ENCODE measurements at places on chromosomes 2 and 18. TPM values are rescaled to one million over a fixed set of nuclear protein-coding genes. Genes with fewer than 3 reads are reported as not detected.

DNA sequence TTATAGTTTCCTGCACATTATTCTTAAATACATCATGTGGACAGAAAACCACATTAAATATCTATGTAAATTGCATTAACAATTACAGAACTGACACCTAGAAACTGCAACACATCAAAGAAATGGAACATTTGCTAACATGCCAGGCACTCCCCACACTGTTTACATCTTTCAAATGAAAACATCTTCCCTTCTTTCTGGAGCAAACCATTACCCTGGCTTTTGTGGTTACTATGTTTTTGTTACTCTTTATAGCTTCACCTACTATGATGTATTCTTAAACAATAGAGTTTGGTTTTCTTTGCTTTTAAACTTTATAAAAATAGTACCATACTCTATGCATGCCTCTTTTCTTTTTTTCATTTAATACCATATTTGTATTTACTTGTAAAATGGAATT lies 1894.5 kb upstream of the CELF4 start:
- DNase-seq: no peak

- DNase-seq: no peak
Measured at GRCh38 chr2:15810477-15811150, 129.7 kb upstream of the MYCN start.

DNA sequence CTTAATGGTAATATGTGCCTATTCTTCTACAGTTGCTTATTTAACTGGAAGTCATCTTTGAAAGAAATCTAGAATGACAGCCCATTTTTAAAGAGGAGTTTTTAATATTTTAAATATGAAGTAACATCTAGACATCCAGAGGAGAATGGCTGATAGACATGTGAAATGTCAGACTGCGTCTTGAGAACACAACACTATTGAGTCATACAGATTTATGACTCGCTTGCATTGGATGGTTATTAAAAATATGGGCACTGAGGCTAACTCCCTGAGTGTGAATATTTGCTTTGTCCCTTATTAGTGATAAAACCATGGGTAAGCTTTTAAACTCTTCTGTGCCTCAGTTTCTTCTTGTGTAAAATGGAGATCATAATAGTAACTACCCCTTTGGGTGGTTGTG lies 22.9 kb downstream of the TDRD15 start:
- DNase-seq: no peak

- no peak for DNase-seq
Measured at GRCh38 chr2:185811580-185811979, 73.0 kb downstream of the FSIP2 start.

GRCh38 chr18:35122586-35123224 lies 81.5 kb downstream of the MAPRE2 start:
- no peak for DNase-seq

- no peak for DNase-seq
Measured at GRCh38 chr18:5879479-5879882, 15.8 kb downstream of the TMEM200C start.

- no peak for DNase-seq
Measured at GRCh38 chr2:24047703-24048033, 477 bp upstream of the WDCP start.

- no peak for DNase-seq
Measured at GRCh38 chr18:41849632-41850031, 105.4 kb upstream of the PIK3C3 start.

GRCh38 chr2:117571590-117572349 lies 242.7 kb upstream of the DDX18 start:
- DNase-seq: no peak

- DNase-seq: no peak
Measured at GRCh38 chr2:1024981-1025380, 74.3 kb downstream of the SNTG2 start.

- DNase-seq: no peak
Measured at GRCh38 chr2:109637749-109638570, 23.8 kb downstream of the SOWAHC start.

GRCh38 chr2:121479882-121480522 lies 50.7 kb upstream of the RNU4ATAC start:
- no peak for DNase-seq

- DNase-seq: no peak
Measured at GRCh38 chr2:164887434-164888144, 46.0 kb upstream of the COBLL1 start.

GRCh38 chr2:167134381-167135072 lies 246.2 kb downstream of the XIRP2 start:
- DNase-seq: no peak

DNA sequence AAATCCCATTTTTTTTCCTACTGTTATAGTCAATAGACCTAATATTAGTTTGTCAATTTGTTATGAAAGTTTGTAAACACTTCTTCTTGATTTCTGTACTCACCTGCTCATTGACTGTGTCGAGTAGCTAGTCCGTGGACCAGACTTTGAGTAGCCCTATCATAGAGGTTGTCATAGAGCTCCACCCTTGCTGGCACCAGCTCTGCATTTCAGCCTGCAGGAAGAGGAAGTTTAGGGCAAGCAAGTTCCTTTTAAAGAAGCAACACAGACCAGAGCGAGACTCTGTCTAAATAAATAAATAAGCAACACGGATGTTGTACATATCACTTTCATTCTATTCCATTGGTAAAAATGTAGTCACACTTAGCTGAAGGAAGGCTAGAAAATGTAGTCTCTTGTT lies 74.0 kb downstream of the MCFD2 start:
- DNase-seq: no peak

- DNase-seq: no peak
Measured at GRCh38 chr2:128307595-128307994, 11.1 kb downstream of the HS6ST1 start.

DNA sequence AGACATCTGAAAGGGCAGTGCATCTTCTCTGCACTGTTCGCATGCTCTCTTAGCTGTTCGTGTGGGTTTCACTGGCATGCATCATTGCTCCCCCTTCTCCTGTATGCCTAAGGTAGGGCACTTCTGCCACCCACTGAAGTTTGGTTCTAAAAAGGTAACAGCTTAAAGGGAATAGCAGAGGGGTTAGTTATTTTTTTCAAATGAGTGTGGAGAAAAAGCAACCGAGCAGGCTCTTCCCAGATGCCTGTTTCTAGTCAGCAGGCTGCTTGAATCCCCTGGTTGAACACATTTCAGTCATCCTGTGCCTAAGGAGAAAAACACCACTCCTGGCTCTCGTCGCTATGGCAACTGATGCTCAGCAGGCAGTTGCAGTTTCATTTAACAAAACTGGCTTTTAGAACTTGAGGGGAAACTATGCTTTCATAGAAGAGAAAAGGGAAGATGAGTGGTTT lies 69.8 kb upstream of the GALNT3 start:
- no peak for DNase-seq

- no peak for DNase-seq
Measured at GRCh38 chr2:231743376-231744116, 35.2 kb downstream of the PTMA start.

- no peak for DNase-seq
Measured at GRCh38 chr2:197993830-197994229, 189.4 kb downstream of the PLCL1 start.

DNA sequence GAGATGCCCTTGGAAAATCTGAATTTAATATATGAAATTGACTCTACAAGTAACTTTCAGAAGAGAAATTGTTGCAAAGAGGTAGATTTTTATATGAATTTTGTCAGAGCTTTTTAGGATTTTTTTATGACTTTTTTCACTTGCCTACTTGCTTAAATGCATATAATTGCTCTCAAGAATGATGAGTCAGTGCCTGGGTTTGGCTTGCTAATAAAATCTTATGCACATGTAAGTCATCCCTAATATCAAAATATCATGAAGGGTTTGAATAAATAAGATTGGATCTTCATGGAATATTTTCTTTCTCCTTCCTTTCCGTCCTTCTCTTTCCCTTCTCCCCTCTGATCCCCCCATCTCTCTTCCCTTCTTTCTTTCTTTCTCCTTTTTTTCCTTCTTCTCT lies 354.1 kb downstream of the TXNL1 start:
- no peak for DNase-seq

DNA sequence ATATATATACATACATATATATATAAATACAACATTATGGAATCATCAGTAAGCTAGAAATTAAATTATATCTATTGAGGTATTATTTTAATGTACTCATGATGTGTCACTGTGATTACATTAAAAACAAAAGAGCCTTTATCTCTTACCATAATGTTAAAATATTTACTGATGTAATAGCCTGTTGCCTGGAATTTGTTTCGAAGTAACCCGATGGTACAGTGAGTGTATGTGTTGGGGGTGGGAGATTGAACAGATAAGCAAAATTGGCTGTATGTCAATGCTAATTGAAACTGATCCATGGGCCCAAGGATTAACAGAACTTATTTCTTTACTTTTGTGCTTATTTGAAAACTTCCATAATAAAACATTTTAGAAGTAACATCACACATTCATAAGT lies 1473.2 kb downstream of the LRP1B start:
- no peak for DNase-seq

DNA sequence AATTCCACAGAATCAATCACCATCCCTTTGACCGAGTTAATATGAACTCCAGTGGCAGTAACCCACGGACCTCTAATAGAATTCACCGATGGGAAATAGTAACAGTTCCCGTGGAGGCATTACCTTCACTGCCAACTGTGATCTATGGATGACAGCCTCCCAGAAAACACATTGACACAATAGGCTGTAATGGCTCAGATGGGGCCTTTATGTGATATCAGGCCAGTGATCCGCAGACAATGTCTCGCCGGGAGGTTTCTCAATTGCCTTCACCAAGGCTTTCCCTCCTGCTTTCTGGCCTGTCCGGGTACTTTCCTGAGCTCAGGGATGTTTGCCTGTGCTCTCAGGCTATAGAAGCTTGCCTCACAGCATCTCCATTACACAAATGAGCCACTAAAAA lies 34.4 kb upstream of the KLF7 start:
- DNase-seq: no peak

GRCh38 chr2:154537024-154537423 lies 161.5 kb upstream of the KCNJ3 start:
- no peak for DNase-seq

- no peak for DNase-seq
Measured at GRCh38 chr18:59265974-59266369, 7.3 kb downstream of the RAX start.

- no peak for DNase-seq
Measured at GRCh38 chr18:41553716-41554115, 401.3 kb upstream of the PIK3C3 start.

DNA sequence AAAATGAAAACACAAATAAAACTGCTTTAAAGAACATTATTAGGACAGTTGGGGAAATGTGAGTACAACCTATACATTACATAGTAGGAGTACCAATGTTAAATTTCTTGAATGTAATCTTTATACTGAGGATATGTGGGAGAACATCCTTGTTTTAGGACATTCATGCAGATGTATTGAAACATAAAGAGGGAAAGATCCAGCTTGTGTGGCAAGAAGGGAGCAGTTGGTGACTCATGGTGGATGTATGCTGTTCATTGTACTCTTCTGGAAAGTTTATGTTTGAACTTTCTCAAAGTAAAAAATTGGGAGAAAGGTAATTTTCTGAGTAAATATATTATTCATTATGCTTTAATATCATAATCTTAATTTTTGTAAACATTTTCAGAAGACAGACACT lies 132.1 kb upstream of the DLGAP1 start:
- DNase-seq: no peak

GRCh38 chr2:233799716-233800115 lies 21.6 kb downstream of the MROH2A start:
- DNase-seq: no peak

DNA sequence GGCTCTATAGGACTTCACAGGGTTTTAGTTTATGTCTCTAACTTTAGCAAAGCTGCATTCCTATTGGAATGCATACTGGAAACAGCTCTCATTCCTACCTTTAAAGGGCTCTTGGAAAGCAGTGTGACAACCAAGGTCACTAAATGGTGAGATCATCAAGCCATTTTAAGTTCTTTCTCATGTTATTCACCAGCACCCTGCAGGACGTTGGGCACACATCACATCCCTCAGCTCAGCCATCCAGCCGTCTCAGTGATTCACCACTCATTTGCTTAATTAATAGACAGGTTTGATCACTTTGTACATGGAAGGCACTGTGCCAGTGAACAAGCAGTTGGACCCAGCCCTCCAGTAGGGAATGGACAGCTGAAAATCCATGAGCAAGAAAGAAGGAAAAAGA lies 32.2 kb upstream of the RBM44 start:
- DNase-seq: no peak

DNA sequence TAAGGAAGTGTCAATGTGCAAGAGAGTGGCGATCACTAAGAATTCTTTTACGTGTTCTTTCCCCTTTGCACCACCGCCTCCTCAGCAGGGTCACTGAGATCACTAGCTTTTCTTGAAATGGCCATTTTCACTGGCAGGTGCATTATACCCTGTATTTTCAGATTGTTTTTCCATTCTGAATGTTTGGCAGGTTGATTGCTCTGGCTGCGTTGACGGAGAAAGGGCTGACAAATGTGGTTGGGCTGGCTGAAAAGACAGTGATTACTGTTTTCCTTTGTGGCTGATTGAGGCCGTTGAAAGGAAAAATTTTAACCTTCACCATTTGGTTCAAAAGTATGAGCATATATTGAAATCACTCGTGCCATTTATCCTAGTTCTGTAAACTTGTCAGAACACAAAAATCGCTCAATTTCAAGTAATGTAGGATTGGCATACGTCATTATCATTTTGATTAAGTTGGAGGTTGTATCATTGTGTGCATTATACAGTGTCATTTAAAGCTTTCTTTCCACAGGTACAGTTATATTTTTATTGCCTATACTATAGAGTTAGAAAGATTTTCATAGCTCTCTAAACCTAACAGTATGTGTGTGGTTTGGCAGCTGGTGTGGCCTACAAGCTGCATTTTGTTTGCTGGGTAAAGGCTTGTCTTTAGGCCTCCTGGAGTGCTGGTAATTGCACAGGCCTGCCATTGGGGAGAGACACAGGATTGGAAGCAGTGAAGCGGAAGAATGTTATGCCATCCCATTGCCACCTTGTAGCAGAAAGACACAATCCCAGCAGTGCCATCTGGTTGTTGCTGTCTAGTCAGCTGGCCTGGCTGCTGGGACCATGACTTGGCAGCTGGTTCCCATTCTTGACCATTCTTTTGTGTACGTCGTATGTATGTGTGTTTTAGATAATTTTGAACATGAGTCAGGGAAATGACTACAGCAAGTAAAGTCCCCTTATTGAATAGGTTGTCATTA lies 36.7 kb downstream of the DYNC1I2 start:
- DNase-seq: no peak

GRCh38 chr18:59021500-59021899 lies 118.2 kb upstream of the SEC11C start:
- no peak for DNase-seq

The LAMA3 gene
- 6.7 TPM for total RNA-seq

The SULT1C4 gene
- 4.5 TPM for total RNA-seq

The TMEM237 gene
- total RNA-seq: 14.8 TPM

The PLCL1 gene
- 19.1 TPM for total RNA-seq

The PLB1 gene
- 2.8 TPM for total RNA-seq

The PRKAG3 gene
- total RNA-seq: 0.10 TPM

The NT5DC4 gene
- total RNA-seq: not detected

The DYSF gene
- total RNA-seq: 45.8 TPM

The NT5C1B gene
- total RNA-seq: not detected

The CPS1 gene
- total RNA-seq: 2.7 TPM

The CRYBA2 gene
- not detected for total RNA-seq

The UGT1A8 gene
- not detected for total RNA-seq

The SP100 gene
- total RNA-seq: 53.1 TPM

The EVA1A gene
- total RNA-seq: 0.44 TPM

The IL1RN gene
- total RNA-seq: 0.60 TPM

The CFC1 gene
- total RNA-seq: 0.76 TPM

The IL36A gene
- not detected for total RNA-seq

All from left cardiac atrium (tissue), 4 donors.